ENCODE measurements at places on chromosomes 1 and 21.

- no peak for DNase-seq
Measured at GRCh38 chr21:44445145-44445812, 10.0 kb upstream of the LRRC3 start.

DNA sequence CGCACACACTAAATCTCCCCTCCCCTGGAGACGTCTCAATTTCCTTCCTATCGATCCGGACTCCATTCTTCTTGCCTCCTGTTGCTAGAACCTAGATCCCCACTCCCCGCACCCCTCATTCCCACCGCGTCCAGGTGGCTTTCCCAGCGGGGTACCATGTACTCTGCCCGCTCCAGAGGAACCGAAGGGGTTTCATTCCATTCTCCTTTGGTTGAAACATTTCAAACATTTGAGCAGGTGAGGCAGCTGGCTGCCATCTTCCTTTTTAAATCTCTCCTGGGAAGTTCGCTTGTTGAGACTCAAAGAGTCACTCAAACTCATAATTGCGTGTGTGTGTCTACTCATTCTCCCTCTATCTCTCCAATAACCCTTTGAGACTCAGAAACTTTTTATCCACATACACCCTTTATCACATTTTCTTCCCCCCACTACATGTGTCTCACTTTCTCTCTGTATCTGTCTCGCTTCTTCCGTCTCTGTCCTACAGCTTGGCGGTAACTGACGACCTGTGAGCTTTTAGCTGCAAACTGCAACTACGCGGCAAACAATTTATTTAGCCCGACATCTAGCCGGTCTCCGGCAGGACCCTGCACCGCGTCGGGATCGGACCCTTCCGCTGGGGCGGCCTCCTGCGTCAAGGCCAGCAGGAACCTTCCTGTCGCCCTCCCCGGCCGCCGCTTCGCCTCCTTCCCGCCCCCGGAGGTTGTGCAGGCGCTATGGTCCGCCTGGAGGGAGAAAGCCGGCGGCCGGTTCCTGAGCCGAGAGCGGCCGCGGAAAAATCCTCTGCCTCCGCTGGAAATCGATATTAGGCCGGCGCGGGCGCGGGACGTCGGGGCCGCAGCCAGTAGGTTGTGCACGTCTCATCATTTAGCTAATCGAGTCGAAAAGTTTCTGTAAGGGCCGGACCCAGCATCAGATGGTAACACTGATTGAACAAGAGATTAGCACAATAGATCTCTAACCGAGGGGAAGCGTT lies 3.0 kb upstream of the FOXD3 start:
- no peak for DNase-seq

GRCh38 chr1:109089242-109090015 lies 1.1 kb upstream of the TMEM167B start:
- DNase-seq: peak; percentile 90

- no peak for DNase-seq
Measured at GRCh38 chr1:18256282-18257235, 149.0 kb downstream of the IGSF21 start.

DNA sequence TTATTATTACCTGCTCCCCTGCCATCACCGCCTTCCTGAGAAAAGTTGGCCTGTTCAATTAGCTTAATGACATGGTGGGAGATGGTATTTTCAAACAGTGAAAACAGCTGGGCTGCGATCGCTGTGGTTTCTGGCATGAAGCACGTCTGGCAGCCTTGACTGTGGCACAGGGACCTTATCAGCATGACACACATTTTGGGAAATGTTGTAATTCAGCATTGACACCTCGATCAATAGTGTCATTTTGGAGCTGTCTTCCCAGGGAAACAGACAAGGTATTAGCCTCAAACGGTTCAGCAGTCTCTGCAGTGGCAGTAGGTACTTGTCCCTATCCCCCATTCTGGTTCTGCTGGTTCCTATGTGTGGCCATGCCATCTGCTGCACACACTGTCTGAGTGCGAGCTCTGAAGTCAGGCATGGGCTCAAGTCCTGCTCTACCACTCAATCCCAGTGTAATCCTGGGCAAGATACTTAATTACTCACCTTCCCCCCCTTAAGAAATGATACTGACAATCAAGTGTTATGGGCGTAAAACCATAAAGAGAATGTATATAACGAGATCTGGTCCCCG lies 154.5 kb upstream of the KCND3 start:
- no peak for DNase-seq

Measured in NCI-H510A treated with DMSO at 0.1 percent for 48 hours (cell line).